ENCODE measurements at places on chromosomes 7 and 10.

DNA sequence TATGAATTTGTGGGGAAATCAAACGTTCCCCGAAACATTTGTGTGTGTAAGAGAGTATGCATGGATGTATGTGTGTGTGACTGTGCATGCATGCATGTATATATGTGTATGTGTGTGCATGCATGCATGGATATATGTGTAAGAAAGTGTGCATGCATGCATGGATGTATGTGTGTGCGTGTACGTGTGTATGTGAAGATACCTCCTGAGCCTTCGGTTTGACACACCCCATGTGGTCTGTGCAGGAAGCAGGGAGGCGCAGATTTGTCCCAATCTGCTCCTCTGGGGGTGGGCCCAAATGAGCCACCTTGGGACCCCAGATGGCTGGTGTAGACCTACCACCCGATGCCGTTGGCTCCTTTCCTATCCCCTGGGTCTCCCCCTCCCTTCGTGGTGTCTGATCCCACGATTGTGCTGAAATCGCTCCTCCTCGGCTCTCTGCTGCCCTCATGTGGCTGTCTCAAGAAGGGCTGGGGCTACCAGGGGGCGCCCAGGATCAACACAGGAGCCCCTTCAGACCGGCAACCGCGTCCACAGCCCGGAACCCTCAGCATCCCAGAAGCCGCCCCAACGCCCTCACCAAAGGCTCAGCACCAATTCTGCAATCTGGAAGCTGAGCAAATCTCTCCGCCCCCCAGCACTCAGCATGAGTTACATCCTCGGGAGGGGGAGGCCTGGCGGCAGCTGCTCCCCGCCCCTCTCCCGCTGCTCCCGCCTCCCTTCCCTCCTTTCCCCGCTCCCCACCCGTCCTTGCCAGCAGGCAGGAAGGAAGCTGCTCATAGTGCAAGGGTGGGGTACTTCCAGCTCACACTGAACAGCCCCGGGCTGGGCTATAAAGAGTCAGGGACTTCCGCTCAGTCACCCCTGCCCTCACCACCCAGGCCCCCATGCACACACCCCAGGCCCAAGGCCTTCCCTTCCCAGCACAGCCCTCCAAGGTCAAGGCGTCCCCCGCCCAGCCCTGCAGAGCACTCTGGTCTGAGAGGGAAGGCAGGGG, 2.3 kb upstream of the NOS3 start:
- peak; percentile 66 for DNase-seq

- no peak for DNase-seq
These were observed 222.8 kb downstream of the RELN start for GRCh38 chr7:103766660-103767059.

- DNase-seq, result no peak
These were observed 40.2 kb upstream of the PAX2 start for GRCh38 chr10:100705139-100705538.

- DNase-seq, result no peak
These were observed 1.3 kb downstream of the ITPRIP start for GRCh38 chr10:104336821-104337467.

DNA sequence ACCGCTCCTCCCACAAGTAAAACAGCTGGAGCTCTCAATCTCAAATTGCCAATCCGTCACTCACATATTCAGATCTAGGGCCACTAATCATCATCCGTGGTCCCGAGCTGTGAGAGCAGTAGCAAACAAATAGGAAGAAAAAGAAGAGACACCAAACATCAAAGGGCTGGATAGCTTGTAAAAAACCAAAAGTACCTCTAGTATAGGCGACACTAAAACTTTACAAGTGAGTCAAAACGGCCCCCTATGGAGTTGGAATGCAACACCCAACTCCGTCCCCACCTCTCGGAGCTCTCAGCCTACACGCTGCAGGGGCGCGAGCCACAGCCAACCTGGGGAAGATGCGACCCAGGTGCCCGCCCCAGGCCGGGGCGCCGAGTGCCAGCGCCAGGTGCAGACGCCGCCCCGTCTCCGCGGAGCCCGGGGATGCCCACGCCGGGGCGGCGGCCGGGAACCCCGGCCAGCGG, 581 bp downstream of the FAM3C start:
- DNase-seq, result peak; percentile 57

GRCh38 chr10:85862771-85863170, 503.8 kb downstream of the GRID1 start:
- no peak for DNase-seq

DNA sequence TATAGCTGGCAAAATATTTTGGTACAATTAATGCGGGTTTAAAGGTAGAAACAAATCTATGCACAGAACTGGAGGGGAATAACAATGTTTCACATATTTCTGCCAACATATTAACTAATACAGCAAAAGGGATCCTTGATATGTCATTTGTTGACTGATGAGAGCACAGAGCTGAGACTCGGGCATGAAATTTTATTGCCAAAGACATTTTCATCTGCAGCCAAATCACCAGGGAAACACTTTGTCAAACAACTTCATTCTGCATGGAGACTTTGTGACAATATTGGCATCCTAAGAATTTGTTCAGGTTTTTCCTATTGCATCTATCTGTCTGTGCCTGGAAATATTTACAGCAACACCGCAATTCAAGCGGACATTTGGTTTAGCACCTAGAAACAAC, 117.8 kb upstream of the C1QL3 start:
- no peak for DNase-seq

DNA sequence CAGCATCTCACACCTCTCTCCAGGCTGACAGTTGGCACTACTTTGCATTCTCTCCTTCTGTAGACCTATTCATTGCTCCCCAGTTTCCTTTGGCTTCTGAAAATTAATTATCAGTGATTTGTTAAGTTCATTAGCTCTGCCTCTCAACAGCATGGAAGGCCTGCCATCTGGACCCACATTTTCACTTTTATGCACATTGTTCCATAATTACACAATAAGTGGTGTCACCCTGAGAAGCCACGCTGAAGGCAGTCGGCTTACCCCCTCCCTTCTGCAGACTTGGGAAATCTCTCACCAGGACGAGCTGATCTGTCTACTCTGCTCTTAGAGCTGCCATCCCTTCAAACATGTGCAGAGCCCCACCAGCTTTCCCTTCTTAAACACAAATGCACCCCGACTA, 64.7 kb downstream of the SLIT1 start:
- no peak for DNase-seq

DNA sequence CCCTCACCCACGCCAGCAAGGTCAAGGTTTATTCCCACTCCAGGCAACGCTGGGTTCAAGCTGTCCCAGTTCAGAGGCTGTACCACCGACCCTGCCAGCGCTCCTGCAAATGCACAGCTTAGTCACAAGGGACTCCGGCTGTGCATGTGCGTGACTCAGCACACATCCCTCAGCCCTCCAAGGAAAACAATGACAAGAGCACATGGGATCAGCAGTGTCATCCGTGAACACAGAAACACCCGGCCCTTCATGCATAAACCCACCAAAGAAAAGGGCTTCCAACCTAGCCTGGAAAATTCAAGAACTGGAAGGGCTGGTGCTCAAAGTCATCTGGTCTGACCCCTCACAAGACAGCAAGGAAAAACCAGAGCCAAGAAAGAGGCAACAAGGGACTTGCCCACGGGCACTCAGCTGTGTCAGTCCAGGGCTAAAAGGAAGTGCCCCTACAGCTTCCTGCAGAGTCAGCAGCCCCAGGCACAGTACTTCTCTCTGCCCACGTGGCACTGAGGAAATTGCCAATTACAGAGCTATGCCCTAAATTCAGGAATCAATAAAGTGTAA, 106.1 kb downstream of the KCNMA1 start:
- no peak for DNase-seq

GRCh38 chr10:22850541-22850940, 77.3 kb upstream of the ARMC3 start:
- DNase-seq, result no peak

DNA sequence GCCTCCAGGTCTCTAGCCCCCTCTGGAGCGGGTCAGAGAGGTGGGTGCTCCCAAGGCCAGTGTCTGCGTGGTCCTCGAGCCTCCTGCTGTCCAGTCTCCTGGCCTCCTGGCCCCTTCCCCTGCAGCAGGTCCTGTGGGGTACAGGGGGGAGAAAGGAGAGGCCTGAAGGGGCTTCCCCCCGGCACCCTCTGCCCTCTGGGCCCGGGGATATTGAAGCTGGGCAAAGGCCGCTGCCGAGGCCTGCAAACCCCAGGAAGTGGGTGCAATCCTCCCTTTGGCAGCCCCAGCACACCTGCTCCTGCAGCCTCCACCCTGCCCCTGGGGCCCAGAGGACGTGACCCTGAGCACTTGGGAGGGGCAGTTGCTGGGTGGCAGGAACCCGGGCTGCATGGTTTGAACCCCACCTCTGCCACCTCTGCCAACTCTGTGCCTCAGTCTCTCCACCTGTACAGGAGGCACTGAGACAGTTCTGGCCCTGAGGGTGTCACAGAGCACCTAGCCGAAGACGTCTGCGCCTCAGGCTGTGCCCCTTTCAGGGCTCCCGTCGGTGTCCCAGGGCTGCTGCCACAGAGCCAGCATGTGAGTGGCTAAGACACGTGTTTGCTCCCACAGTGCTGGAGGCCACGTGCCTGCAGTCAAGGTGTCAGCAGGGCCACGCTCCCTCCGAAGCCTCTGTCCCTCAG, 59.1 kb upstream of the INPP5A start:
- no peak for DNase-seq

DNA sequence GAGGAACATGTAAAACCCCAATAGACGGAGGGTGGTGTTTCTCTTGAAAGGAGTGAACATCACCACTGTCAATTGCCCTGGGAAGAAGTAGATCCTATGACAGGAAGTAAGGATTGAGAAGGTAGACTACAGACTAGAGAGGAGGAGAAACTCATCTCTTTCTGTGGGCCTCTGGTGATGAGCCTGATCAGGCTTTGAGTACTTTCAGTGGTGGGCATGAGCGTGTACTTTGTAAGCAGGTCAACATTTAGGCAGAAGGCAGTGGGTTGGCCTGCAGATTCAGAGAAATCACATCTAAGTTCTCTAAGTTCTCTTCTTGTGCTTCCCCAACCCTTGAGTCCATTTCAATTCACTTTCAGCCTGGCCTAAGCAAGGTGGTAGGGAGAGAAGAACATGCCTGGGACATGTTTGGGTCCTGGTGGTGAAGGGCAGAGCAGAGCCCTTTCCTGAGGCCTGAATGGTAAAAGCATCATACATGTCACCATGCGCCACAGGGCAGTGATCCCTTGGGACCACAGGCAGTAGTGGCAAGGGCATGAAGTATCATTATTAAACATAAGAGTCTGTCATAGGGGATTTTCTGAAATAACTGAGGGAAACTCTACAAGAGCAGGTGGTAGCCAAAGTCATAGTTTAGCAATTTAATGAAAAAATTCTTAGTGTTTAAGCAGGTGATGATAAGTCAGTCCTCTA, 56.4 kb upstream of the ANKRD1 start:
- no peak for DNase-seq

- no peak for DNase-seq
These were observed 2.1 kb upstream of the BMI1 start for GRCh38 chr10:22318772-22319171.

DNA sequence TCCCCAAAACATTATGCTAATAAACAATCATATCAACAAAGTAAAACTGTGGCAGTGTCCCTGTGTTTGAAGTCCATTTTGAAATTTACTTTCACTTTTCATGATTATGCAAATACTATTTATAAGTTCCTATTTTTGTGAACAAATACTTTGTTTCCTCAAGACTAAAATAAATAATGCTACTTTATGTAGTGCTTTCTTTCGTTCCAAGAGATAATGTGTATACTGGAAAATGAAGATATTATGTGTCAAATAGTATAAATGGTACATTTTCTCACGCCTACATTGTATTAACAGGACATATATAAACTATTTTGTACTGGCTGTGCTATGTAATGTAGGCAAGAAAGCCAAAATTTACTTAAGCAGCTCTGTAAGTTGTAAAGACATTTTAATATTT, 136.3 kb downstream of the MALRD1 start:
- DNase-seq, result no peak

DNA sequence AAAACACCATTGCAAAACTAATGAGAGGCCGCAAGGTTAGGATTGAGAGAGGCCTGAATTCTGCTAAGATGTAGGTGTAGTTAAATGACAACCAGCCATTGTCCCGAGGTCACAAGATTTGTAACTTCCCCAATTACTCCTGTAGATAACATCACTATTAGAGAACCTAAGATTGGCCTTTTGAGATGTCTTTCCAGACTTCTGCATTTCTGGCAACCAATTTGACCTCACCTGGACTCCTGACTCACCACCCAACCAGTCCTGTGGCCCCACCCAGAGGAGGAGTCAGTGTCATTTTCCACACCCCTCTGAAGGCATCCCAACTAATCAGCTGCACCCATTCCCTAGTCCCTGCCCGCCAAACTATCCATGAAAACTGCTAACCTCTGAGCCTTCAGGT, 115.7 kb downstream of the PRKAG2 start:
- no peak for DNase-seq

DNA sequence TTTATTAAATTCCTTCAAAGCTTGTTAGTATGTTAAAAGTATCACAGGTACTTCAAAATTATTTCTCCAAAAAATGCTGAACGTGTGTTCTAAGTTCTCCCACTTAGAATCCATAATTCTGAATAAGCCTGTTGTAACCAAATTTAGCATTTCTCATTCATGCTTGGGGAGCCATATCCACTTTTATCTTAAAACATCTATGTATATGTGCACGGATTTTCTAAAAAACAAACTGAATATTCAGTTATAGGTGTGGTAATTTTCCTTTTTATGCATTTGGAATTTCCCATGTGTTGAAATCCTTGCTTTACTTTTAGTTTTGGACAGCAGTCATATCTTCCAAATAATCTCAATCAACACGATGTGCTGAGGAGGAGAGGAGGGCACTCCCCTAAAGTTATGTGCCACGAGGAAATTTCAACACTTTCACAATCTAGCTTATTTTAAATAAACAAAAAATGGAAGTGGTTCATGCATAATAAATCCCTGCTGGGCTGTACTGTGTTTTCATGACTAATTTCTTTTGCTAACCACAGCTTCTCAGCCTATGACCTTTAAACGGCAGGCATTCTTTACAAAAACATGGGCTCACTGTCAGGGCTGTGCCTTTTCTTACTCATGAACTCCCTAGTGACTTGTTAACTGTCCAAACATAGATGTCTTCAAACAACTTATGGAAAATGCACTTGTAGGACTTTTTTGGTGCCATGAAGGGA, 380.3 kb upstream of the SEMA3C start:
- no peak for DNase-seq

DNA sequence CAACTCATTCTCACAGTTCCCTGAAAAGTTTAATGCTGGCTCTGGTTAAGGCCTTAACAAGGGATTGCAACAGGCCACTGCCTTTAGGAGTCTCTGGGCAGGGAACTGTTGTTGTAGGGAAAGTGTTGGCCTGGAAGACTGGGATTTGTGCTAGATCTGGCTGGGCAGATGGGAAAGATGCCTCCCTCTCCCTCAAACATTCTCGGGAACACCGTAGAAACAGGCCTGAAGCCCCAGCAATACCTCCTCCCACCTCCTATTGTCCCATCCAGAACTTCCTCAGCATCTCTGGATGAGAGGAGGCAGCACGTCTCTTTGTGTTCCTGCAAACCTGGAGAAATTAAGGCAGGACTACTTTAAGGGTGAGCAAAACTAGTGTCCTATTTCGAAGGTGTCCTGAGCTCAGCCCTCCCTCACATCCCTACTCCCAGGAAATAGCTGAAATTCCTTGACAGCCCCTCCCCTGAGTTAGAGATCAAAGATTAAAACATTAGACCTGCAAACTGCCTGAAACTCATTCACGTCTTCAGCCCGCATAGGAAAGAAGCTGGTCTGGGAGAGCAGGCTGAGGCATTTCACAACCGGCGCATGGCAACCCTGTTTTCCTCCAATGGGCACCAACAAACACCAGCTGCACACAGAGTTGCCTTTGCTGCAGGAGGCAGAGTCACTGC, 10.9 kb upstream of the MAP3K8 start:
- peak; percentile 46 for DNase-seq

GRCh38 chr7:1055491-1055955, 11.2 kb downstream of the GPR146 start:
- no peak for DNase-seq
